Activated T-cell treated with anti-CD3 and anti-CD28 coated beads, Interleukin-2, amount 50 U/mL, for 48 hours (primary cell): ENCODE measurements at places on chromosomes 5 and 9.

- DNase-seq: no peak
Measured at GRCh38 chr5:91438871-91439270, 55.8 kb upstream of the ARRDC3 start.

- no peak for DNase-seq
Measured at GRCh38 chr5:18333841-18334240, 699.6 kb downstream of the TAF11L14 start.

DNA sequence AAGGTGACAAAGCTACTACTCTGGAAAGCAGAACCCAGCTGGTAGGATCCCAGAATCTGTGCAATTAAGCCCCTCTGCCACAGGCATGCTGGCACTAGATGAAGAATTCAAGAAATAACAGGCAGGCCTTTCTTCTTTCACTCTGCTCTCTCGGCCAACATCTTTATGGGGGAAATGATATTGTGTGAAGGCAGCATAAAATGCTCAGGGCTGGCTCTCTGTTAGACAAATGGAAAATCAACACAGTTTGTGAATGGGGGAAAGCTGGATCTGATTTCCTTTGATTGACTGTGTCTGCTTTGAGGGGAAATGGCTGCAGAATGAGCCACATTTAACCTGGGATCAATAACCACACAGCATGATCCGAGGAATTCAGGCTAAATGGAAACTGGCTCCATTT is 29.1 kb upstream of the AKNA start:
- no peak for DNase-seq

DNA sequence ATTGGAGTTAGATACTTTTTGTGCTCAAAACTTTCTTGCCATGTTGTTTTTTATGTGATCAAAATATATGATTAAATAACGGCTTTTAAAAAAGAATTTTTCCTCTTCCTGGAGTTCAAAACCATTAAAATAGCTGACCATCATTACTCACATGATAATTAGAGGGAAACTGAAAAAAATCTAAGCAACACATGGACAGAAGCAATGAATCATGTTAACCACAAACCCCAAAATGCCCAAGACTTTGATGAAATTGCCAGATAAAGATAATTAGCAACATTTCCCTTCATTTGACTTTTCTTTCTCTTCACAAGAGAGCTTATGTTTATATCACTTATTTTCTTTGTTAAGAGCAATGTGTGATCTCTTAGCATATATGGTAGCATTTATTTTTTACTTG is 1294.2 kb downstream of the EFNA5 start:
- DNase-seq: no peak

- DNase-seq: no peak
Measured at GRCh38 chr5:171315386-171315891, 6.4 kb downstream of the TLX3 start.

DNA sequence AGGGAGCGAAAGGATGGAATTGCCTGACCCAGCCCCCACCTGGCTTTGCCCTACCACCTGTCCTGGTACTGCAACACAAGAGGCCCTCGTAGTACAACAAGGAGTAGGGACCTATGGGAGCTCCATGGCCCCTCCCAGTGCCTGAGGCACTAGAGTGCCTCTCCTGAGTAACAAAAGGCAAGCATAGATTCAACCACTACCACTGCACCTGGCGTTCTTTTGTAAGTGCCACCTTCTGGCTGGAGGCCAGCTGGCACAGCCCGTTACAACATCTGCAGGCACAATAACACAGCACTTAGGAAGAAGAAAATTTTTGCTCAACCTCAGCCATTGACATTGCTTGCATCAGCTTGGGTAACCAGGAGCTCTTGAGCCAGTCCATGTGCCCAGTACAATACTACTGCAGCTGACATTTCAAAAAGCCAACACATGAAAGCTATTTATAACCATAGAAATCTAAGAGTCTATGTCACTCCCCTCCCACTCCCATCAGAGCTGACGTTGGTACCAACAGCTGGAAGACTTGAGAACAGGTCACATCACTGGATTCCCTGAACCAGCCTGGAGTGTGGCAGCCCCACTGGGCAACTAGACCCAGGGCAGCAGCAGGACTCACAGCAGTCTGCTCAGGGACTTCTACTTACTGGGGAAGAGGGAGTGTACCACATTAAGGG is 17.7 kb upstream of the FAM174A start:
- no peak for DNase-seq

DNA sequence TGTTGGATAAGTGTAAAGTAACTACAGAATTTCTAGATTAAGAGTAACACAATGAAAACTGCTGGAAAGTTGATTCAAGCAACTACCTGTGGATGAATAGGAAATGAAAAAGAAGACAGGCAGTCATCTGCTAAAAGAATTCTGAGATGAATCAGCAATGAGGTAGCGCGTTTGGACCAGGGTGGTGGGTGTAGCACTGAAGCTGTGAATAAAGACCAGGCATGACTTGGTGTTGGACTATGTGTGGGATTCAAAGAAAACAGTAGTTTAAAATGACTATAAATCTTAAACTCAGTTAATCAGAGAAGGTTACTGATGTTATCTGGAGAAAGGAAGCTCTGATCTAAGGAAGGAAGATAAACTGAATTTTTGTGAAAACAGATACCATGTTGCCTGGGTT is 159.8 kb downstream of the FBN2 start:
- DNase-seq: no peak

DNA sequence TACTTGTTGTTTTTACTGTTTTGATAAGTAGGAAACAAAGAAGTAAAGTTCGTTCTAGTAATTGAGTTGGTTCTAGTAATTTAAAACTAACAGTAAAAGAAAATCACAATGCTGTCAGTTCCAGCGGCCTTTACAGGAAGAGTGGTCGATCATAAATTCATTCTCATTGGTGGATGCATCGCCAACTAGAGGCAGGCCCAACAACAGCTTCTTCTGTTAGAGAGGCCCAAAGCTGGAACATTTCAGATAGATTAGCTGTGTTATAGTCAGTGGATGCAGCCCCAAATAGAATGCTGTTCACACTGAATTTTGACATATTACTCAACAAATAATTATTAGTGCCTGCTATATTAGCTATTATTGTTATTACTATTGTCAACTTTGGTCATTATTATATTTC is 80.8 kb downstream of the ARRDC3 start:
- DNase-seq: no peak

- DNase-seq: peak; percentile 49
Measured at GRCh38 chr5:138077064-138077696, 6.7 kb upstream of the WNT8A start.

DNA sequence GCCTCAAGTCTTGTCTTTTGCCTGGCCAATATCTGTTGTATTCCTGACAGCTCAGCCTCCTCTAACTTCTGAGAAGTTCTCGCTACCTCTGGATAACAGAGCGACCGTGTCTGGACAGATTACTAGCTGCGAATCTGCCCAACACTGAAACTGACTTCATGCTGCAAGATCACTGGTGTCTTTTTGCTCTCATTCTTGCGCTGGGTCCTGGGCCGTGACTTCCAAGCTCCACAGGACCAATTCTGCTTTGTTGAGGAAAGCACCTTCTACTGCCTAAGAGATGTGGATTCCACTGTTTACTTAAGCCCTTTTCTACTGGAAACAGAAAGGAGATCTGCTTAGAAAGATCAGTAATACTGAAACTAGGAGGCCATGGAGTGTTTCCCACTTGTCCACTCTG is 978.8 kb upstream of the DMAC1 start:
- DNase-seq: no peak

DNA sequence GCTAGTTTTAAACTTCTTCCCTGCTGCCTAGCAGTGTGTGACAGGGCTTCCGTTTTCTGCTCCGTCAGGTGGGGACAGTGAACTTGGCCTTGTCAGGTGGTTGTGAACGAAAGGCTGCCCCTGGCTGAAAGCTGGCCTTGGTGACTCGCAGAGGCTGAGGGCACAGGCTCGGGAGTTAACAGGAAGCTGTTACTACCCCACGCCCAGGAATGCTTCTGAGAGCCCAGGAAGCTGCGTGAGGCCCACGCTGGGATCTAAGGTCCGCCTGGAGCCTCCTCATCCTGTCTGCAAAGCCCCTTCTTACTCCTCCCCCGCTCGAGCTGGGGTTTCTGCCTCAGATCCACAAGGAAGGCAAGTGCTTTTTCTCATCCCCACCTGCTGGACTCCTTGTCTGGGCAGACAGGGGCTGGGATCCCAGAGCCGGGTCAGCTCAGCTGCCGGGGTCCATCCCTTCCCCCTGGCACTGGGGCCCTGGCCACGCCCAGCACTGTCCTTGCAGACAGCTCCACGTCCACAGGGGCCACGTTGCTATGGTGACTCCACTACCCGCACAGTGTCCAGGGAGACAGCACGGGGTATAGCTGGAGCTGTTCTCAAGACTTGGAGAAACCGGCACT is 124.7 kb upstream of the TBC1D2 start:
- no peak for DNase-seq

GRCh38 chr9:93963969-93964368 is 8.8 kb upstream of the BARX1 start:
- DNase-seq: no peak

- DNase-seq: no peak
Measured at GRCh38 chr5:170863646-170864045, 1.8 kb downstream of the RANBP17 start.

DNA sequence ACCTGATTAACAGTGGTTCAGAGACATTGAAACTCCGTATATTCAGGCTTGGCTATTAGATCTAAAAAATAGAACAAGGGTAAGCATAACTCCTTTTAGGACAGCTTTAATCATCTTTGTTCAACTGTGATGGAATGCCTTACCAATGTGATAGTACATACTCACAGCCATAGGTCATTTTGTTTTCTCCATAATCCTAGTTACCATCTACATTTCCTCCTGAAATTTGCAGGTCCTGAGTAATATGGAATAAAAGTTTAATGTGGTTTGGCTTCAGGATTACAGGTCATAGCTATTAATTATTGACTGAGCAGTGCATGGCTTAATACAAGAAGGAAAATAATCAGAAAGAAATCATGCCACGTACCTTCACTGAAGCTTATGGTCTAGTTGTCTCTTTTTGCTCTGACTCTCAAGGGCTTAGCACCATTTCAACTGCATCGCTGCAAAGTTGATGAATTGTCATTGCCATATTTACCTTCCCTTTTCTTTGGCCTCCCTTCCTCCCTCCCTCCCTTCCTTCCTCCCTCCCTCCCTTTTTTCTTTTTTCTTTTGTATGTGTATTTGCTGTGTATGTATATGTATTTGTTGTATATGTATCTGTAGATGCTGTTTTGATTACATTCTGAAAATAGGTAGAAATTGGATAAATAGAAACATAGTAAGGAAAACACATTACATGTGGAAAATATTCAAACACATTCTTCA is 250.9 kb upstream of the ZNF608 start:
- no peak for DNase-seq

DNA sequence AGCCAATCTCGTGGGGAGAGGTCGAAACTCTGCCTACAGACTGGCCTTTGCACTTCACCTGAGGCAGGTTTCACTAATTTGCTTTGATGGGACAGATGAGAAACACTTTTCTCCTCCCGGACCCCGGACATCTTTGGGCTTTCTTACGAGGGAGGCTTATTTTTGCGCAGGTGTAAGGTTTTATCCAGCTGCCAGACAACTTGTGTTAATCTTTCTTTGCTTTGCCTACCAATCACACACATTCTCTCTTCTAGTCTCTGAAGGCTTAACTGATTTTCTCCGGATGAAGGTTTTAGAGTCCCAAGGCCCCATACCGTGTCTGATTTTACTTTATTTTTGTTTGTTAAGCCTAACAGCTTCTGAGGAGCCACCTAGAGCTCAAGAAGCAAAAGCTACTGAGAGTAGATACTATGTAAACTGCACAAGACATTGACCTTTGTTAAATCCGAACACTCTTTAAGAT is 436 bp upstream of the EMB start:
- DNase-seq: no peak

- no peak for DNase-seq
Measured at GRCh38 chr5:121174351-121174750, 677.3 kb upstream of the FTMT start.

DNA sequence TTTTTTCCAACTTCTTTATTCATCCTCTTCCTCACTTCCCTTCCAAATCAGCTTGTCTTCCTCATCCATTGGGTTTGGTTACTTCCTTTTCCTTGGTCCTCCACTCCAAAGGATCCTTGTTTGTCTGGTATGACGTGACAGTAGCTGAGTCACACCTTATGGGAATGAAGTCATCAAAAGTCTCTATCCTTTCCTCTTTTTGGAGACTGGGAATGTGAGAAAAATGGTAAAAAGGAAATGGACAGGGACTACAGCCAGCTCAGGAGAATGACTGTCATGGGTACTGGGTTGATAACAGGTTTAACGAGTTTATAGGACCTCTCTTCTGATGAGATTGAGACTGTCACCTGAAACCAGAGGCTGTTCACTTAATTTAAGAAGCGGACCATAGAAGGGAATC is 76.2 kb upstream of the MYO10 start:
- no peak for DNase-seq

GRCh38 chr9:131875828-131876485 is 136.1 kb upstream of the RAPGEF1 start:
- peak; percentile 28 for DNase-seq

- no peak for DNase-seq
Measured at GRCh38 chr9:113919382-113919781, 43.3 kb downstream of the ZNF618 start.
